Ecto neural progenitor cell (in vitro differentiated cells): ENCODE measurements at places on chromosomes 6 and 20.

- DNase-seq = peak; percentile 51
Measured at GRCh38 chr6:119957195-119957594, 607.6 kb upstream of the MAN1A1 start.

DNA sequence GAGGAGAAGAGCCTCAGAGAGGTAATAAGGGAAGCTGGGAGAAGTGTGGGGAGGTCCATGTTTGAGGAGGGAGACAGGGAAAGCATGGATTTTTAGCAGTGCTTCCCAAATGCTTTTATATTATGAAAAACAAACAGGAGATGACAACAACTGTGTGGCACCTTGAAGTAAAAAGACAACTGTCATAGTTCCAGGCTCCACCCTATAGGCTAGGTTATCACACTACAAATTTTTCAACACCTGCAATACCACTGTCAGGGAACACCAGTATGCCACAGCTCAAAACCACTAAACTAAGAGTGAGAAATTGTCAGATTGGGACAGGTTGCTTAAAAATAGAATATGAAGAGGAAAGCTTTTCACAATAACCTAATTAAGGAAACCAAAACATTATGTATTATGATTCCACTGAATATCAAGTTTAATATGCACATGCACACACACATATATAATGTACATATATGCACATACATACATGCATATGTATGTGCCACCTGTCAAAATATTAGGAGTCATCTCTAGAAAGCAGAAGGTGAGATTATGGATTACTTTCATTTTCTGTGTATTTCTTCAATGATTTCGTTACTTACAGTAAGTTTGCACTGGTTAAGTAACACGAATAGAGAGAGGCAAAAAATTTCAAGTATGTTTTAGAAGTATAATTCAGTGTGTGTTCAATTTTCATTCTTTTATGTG, 261.2 kb downstream of the PTPRK start:
- no peak for DNase-seq

DNA sequence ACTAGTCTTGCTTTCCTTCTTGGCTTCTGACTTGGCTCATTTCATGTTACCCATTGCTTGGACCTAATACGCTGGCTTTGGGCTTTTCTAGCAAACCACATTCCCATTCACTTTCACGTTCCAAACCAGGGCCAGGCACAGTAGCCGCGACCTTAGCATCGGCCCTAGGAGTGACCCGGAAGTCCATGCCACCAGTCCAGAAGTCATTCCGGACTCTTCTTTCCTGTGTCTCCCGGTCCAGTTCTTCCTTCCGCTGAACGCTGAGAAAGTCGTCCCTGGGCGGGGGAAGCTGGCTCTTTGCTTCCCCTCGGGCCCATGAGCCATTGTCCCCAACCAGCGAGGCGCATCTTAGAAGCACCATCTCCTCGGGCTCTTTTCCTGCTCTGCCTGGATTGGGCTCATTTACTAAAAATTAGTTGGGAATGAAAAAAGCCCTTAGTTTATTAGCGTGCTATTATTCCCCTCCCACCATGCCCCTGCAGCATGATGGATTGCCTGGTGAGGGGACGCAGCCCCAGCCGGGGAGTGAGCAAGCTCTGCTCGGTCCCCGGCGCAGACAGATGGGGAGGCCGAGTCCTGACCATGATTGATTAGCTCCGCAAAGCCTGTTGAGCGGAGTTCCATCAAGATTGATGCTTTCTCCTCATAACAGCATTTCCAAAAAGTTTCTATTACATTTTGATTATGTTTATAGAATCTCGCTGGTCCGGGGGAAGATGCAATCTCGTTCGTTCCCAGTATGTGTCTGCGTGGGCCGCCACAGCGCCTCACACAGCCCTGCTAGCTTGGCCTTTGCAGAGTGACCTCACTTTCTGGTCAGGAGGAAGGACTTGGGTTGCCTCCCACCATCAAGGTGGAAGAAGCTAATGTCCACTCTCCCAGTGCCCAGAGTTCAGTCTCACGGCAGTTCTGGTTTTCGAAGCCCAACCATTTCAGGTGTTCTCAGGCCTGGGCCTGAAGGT, 115.1 kb upstream of the TOP1 start:
- no peak for DNase-seq

DNA sequence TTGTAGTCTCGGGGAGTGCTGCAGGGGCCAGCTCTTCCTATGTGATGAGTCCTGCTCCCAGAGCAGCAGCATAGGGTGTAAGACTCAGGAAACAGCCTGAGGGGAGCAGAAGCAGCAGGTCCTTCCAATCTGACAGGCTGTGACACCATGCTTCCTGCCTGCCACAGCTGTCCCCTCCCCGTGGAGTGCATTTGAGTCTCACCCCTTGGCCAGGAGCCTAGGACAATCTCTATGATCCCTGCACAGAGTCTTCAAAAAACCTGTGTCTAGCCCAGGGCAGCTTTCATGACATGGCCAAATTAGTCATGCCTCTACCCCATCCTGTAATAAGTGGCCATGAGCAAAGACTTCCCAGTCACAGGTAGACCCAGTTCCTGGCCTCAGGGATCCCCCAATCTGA, 23.1 kb upstream of the LRFN2 start:
- no peak for DNase-seq

DNA sequence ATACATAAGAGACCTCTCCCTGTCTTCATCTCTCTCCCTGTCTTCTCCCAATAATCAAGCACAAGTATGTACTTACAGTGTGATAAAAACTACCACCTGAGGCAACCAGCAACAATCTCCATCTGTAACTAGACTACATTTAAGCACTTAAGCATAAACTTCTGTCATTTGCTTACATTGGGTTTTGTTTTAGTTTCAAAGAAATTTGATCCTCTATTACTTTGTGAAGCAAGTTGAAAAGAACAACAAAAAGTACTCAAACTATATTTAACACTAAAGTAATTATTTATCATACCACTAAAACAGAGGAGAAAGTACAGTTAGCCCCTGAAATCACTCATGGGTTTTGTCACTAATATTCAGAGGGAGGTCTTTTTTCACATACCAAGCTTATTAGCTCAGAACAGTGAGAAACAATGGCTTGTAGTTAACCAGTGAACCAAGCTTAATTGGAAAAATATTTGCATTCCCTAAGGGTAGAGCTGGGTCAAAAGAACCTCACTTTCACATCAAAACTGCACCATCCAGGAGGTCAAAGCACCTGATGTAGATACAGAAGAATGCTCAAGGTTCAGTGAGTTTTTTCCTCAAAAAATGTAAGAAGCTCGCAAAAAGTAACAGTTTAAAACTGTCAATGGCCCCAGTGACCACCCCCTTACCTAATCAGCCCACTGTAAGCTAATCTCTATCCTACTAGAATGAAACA, 34.1 kb downstream of the DCDC2 start:
- DNase-seq = no peak

DNA sequence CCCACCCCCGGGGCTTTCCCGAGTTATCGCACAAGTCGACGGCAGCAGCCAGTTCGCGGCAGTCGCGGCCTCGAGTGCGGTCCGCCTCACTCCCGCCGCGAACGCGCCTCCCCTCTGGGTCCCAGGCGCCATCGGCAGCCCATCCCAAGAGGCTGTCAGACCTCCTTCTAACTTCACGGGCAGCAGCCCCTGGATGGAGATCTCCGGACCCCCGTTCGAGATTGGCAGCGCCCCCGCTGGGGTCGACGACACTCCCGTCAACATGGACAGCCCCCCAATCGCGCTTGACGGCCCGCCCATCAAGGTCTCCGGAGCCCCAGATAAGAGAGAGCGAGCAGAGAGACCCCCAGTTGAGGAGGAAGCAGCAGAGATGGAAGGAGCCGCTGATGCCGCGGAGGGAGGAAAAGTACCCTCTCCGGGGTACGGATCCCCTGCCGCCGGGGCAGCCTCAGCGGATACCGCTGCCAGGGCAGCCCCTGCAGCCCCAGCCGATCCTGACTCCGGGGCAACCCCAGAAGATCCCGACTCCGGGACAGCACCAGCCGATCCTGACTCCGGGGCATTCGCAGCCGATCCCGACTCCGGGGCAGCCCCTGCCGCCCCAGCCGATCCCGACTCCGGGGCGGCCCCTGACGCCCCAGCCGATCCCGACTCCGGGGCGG, 1.6 kb downstream of the GNAS start:
- no peak for DNase-seq

GRCh38 chr6:154960299-154960843, 34.7 kb upstream of the TIAM2 start:
- DNase-seq = no peak

DNA sequence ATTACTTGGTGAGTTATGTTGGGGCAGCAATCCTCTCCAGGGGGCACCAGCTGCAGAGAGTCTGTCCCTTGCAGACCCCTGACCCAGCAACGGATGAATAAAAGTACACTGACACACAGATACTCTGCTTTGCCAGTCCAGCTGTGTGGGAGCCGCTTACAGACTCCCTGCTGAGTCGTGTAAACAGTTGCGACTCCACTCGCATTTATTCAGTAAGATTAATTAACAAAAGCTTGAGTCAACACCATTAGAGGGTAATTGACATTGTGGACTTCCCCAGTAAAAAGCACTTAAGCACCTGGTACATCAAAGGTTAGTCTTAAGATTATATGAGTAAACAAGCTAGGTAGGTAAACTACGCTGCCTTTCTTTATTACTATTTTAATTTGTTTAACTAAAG, 92.0 kb upstream of the TMEM181 start:
- DNase-seq = no peak

DNA sequence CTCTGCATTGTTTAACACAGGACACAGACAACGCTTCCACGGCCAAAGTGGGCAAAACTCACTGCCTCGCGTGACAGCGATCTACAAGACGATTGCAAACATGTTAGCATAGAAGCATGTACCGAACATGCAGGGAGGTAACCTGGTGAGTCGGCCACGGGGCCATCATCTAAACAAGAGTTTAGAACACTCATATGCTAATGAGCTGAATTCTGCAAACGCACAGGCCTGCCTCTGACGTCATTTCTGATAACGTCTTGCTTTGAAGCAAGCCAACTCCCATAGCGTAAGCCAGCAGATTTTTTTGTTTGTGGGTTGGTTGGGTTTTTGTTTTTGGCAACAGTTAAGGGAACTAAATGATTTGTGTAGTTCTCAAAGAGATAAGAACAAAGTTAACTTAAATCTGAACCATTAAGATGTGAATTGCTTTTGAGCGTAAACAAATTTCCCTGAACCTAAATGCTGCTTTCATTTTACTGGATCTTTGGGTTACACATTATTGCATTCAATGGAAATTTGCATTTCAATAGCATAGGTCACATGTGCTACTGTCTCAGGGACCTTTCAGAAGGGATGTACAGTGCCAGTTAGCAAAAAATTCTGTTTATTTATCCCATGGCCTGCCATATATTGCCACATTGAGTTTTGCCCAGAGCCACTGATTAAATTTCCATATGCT, 184.5 kb upstream of the PDE10A start:
- no peak for DNase-seq

DNA sequence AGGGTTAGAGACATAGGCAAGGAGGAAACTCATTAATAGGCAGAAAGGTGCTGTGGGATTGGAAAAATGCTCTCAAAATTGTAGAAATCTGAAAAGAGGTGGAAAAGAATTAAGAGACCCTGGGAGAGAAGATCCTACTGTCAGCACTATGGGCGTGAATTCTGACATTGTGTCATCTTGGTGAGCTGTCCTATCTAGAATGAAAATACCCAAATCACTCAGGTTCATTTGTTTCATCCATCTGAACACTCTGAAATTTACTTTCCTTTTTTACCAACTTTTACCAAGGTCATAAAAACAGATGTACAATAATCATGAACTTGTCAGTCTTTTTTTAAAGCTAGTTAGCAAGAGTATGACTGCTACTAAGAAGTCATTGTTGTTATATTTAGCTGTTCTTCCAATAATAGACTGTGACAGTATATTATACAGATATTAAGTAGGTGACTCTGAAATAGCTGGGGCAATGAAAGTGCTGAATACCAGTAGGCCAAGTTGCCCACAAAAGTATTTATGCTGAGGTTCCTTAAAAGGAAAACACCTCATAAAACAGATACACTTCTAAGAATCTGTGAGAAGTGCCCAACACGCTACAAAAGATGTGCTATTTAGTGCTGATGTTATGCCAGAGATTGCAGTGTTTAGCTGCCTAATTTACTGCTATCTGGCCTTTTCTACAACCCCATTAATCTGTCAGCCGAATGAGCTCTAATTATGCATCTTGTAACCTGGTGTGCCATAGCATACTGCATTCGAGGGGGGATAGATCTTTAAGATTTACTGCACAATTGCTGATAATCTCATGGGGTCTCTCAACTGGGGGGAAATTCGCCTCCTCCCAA, 217.5 kb upstream of the SUPT3H start:
- DNase-seq = no peak

DNA sequence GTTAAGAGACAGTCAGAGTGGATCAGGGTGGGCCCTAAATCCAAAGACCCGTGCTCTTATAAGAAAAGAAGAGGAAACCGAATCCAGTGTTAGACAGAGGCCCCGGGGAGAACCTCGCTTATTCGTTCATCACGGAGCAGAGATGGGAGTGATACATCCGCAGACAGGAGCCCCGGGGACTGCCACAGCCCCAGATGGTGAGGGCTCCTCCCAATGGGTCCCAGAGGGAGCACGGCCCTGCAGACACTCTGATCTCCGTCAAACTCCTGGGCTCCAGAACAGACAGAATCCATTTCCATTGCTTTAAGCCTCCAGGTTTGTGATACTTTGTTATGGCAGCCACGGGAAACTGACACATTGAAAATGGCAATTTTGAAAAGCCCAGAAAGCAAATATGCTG, 47.0 kb downstream of the CDH4 start:
- DNase-seq = no peak

DNA sequence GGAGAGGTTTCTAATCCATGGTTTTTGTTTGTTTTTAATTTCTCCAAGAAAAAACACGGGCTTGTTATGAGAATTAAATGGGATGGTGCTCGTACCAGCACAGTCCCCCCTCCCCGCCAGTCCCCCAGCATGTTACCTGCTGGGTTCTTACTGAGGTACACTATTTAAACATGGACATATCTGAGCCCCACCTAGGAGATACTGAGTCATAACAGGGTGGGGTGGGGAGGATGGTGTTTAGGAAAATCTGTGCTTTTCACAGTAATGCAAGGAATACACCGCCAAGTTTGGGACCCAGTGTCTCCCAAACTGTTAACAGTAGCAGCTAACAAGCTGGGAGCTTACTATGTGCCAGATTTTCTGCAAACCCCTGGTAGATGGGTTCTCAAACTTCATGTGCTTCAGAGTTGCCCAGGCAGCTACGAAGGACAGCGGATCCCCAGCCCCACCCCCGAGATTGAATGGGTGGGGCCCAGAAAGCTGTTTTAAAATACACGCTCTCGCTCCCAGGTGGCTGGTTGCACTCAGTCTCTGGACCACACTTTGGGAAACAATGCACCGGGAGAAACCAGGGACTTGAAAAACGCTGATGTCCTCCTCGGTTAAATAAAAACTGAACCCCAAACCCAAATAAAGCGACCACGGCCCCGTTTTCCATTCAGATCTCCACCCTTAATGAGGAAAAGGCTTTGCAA, 995 bp downstream of the ZFP64 start:
- DNase-seq = peak; percentile 53
